ENCODE measurements at places on chromosomes 11 and 22. TPM values are rescaled to one million over a fixed set of nuclear protein-coding genes. Genes with fewer than 3 reads are reported as not detected.

DNA sequence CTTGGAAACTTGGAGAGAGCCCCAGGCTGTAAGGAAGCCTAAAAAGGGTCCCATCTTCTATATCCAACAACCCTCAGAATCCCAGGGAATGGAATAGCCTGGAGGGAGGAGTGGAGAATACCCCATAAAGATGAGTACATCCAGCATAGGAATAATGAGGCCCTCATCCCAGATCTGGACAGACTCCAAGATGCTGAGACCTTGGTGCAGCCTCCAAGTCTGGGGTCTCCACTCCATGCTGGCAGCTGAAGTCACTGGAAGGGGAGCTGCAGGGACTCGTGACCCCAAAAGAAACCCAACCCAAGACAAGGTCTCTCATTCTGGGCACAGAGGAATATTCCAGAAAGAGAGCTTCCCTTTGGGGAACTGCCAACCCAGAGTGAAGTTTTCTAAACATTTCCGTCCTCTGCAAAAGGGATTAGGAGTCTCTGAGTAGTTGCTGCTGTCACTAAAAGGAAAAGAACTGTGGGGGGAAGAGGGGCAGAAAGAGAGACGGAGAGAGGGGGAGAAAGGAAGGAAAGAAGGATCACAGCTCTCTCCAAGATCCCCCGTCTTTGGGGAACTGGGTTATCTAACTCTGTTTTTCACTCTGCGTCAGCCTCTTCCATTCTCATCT, 589 bp downstream of the SCGB1A1 start:
- no peak for DNase-seq

GRCh38 chr22:49103314-49104059, 724.2 kb downstream of the BRD1 start:
- no peak for DNase-seq

DNA sequence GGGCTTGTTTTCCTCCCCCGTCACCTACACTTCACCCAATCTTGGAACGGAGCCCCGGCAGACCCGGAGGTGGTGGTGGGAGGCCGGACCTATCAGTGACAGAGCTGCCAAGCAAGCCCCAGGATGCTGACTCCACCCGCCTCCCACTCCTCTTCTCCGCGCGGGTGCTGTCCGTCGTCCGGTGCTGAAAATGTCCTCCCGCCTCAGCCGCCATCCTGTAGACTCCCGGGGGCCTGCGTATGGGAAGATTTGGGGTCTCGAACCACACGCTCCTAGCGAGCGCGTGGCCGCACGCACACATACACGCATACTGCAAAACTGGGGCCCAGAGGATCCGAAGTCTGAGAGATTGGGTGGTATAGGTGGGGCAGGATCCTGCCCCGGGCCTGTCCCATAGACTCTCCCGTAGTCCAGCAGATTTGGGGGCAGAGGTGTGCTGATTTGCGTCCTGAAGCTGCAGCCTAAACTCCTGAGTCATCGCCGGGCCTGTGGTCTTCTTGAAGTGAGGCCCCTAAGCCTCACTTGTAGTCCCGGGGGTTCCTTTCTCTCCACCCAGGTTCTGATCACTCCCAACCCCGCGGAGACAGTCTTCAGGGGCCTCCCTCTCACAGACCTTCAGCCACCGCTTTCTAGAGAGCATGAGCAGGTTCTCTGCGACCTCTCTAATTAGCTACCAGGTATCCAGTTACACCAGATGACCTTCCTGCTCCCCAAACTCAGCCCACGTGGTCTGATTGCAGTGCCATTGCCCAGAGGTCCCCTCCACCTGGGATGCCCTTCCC, 796 bp upstream of the YIF1A start:
- peak; percentile 89 for DNase-seq

- DNase-seq, result no peak
Measured at GRCh38 chr11:20248871-20249270, 88.6 kb upstream of the DBX1 start.

GRCh38 chr11:46127150-46127638, 5.9 kb upstream of the PHF21A start:
- DNase-seq, result peak; percentile 93

DNA sequence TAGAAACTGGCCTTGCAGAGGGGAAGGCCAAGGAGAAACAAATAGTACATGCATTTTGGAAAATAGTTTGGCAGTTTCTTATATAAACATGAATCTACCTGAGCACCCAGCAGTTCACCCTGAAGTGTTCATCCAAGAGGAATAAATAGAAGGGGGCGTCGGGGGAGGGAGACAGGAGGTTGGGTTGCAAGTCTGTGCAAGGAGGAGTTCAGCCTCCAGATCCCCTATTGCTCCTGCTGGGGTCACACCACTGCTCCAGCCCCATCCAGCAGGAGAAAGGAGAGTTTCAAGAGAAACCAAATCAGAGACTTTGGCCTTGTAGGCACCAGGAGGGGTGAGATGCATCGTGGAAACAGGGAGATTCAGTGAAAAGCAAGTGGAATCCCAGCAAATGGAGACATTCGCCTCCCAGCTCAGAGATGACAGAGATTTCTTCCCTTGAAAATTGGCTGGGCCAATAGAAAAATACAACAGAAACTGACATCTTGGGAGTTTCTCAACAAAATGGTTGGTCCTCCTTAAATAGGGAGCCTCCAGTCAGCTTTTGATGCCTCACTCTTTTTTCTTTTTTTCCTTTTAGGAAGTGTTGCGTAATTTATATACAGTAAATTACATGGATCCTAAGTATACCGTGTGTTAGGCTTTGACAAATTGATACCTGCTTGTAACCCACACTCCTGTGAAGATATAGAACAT, 34.1 kb downstream of the OTOG start:
- no peak for DNase-seq

DNA sequence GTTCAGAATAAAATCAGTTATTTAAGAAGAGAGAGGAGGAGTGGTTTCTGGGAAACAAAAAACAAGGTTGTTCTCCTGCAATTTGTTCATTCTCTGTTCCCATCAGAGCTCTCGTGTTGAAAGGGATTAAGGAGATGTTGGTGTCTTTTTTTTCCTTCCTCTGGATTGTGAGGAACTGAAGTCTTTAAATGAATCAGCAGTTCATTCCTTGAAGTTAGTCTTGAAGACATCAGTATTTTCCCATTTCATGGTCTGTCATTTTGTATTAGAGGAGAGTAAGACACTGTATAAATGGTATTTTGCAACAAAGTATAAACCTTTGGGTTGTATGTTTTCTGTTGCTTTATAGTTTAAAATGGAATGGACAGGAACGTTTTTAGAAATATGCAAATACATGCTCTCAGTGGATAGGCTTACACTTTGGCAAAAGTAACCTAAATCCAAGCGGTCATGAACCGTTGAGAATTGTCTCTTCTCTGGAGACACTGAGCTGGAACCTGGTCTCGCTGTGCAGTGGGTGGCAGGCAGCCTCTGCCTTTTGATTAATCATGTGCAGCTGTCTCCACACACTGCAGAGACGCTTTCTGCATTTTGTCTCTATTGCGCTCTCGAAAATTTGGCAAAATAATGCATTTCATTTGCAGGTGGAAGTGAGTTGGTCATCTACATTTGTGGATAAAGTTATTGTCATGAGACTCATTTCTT, 33.0 kb downstream of the SAMM50 start:
- DNase-seq, result no peak

DNA sequence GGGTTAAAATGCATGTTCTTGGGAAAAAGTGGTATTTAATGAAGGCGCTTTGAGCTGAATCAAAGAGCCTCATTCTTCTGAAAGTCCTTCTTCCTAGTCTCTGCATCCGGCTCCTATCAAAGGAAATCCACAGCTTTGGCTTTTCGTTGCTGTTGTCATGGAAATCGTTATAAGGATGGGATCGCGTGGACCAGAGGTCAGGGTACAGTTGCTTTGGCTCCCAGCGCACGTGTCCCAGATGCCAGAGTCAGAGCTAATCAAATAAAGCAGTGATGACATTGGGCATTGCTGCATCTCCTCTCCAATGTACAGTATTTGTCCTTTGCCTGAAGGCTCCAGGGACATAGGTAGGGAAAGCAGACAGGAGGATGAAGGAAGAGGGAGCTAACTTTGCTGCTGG, 181.9 kb downstream of the MYO18B start:
- DNase-seq, result no peak

DNA sequence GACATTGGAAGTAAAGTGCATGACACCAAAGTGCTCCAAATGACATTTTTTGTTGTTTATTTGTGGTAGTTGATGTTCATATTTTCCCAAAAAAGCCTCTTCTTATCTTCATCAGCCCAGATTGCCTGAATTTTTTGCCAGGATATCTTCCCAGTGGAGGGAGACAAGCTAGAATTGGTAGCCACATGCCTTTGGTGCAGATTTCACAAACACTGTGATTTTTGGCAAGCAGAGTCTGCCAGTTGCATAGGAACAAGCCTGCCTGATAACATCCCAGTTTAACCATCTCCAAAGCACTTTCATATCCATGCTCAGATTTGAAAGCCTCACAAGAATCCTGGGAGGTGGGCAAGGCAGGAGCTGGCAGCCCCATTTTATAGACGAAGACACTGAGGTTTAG, 102.3 kb upstream of the SYT13 start:
- no peak for DNase-seq

DNA sequence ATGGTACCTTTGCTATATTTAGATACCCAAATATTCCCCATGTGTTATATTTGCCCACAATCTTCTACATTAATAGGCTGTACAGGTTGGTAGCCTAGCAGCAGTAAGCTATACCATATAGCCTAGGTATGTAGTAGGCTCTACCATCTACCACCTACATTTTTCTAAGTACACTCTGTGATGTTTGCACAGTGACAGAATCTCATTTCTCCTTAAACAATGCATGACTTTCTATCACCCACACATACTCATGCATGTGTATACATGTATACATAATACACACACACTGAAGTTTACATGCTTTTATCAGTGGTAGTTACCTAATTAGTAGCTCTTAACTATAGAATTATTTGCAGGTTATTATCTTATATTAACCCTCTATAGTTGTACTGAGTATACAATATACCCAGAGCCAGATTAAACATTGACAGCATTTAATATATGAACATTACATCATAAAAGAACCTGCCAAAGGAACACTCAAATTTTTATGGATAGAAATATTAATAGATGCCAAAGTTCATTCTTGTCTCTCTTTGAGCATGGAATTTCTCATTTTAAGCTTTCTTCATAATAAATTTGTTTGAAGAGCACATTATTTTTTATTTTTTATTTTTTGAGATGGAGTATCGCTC, 51.4 kb downstream of the ELP4 start:
- no peak for DNase-seq

DNA sequence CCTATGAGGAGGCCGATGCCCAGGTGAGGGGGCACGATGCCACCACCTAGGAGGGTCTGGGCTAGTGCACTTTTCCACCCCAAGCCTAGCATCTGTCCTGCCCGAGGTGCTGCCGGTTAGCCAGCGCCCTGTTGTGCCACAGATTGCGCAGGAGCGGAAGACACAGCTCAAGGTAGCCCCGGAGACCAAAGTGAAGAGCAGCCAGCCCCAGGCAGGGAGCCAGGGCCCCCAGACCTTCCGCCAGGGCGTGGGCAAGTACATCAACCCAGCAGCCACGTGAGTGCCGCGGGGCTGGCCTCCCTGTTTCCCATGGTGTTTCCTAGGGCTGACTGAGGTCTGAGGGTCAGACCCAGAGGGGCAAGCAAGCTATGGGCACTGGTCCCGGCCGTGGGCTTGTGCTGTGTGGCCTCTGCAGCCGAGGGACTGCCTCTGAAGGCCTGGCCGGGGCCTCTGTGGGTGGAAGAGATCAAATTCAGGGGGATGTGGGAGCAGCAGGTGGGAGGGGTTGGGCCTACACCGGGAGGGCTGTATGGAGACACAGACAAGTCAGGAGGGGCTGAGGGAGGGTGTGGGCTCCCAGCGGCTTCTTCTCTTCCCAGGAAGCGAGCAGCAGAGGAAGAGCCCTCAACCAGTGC, 29.1 kb downstream of the PPIL2 start:
- no peak for DNase-seq

DNA sequence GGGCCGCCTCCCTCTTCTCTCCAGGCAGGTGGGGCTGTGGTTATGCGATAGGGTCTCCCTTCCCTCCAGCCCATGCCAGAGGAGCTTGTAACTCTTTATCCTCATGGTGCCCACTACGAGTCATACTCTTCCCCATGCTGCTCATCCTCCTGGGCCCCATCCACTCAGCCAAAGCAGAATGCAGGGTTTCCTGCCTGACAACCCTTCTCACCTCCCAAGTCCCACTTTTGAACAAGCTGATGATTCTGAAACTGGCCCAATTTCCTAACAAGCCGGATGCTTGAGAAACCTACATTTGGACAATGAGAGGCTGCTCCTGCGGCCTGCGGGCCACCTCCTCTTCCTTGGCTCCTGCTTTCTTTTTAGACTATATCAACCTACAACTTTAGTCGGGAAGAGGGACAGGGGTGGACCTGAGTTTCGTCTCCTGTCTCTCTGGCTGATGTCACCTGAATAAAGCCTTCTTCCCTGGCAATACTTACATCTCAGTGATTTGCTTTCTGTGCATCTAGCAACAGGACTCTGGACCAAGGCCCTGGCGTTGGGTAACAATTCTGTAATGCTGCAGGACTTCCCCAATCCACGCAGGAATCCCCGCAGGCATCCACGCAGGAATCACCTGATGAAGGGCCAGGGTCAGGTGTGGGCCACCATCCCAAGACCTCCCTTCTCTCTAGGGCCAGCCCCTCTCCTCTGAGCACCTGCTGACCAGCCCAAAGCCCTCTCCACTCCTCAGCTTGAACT, 1.5 kb upstream of the NDUFS8 start:
- DNase-seq, result no peak

DNA sequence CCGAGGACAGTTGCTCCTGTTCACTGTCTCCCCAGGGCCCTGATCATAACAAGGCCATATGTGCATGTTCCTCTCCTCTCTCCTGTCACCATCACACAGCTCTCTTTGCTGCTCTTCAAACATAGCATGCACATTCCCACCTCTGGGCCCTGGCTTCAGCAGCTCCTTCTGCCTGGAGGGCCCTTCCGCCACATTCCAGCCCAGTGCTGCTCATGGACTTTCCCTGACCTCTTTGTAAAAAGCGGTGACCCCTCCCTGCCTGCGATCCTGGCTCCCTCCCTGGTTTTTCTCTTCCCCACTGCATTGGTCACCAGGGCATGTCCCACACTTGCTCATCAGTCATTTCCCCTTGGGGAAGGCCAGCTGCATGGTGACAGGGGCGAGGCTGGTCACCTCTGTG, 98.2 kb downstream of the MYO18B start:
- DNase-seq, result no peak

GRCh38 chr11:45885274-45885920, at the start of gene MAPK8IP1:
Gene MAPK8IP1 (plus strand): TSS chr11:45885651. CDS start chr11:45885821, 170 bp downstream.
- peak; percentile 98 for DNase-seq

DNA sequence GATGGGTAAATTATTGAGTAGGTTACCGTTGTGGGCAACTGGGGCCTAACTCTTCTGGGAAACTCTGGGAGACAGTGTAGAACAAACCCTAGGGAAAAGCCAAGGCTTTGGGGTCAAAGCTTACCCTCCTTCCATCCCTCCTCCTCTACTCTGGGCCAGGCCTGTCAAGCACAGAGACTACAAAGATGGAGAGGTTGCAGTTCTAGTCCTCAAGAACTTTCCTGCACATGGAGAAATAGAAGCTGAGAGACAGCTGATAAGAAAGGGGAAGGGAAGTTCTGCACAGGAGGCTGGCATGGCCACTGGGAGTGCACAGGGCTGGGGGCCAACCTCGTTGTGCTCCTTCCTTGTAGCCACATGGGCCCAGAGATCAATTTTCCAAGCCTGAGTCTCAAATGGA, 67.2 kb upstream of the ALX4 start:
- no peak for DNase-seq

IRAG1 gene
- total RNA-seq, result 0.22 TPM

FOLR3 gene
- not detected for total RNA-seq

FGF19 gene
- total RNA-seq, result 0.11 TPM

Measured in K562 (cell line).